Vagina (tissue), 2 donors: ENCODE measurements at places on chromosomes 5 and 9. TPM values are rescaled to one million over a fixed set of nuclear protein-coding genes. Genes with fewer than 3 reads are reported as not detected.

Gene C9orf153
- not detected for total RNA-seq

DNA sequence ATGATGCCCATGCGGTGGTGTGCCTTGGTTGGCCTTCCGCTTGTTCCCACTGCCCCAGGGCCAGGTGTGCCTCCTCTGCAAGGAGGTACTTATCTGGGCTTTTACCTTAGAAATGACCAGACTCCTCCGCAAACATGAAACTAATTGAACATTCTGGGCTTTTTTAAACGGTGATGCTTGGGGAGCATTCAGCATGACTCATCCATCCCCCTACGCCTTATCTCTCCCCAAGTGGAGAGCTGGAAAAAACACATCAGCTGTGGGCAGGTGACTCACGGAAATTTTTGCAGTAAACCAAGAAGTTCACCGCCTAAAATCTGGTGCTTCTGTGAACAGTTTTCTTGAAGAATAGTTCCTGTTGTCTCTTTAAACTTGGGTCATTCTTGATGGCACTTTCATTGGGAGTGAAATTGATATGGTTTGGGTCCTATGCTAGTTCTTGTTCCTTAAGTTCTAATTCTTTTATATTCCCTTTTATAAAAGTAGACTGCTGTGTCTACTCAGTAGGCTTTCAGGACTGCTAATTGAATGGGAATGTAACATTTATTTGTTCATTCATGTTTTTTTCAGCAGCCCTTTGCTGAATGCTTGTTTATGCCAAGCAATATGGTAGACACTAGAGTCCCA lies 39.6 kb downstream of the SFXN1 start:
- DNase-seq = no peak

DNA sequence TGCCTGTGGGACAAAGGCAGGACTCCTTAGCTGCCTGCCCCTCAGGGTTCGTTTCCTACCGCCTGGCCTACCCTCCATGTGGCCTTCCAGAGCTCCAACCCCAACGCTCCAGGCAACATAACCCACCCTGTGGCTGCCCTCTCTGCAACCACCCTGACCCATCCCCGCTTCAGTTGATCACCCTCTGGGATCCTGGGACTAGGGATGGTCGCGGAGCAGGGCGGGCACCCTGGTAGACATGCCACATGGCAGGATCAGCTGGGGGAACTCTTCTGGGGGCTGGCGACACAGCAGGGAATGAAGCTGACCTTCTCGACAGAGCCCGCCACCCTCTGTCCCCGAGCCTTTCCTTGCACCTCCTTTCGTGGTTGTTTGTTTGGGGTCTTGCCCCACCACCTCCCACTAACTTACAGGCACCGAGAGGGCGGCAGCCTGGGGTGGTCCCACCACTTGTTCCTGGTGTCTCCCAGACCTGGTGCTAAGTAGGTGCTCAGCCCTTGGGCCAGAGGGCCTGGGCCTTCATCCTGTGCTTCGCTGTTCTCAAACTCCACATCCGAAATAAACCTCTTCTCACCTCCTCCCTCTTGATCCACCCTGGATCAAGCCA lies 243.1 kb downstream of the PBX3 start:
- DNase-seq = no peak

GRCh38 chr9:104745852-104746251 lies 1.6 kb upstream of the NIPSNAP3A start:
- no peak for DNase-seq

- DNase-seq = no peak
Observed at GRCh38 chr5:170523142-170523551, 19.3 kb downstream of the KCNIP1 start.
